Anterior cingulate cortex (tissue), 58 donors: ENCODE measurements at places on chromosomes 6 and 20.

DNA sequence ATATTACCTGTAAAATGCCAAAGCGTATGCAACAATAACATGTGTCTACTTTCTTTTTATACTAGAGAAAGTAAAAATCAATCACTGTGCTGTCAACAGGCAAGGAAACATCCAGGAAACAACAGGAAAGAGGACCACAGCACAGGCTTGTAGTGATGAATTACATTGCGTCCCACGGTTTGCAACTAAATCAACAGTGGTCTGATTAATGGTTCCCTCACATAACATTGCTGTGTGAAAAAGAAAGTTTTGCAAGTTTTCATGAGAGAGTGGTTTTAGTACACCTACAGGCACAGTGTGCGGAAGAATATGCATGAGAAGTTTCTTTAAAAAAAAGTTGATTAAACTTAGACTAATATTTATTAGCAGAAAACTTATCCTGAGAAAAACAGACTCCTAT, 329.5 kb upstream of the HSF2 start:
- DNase-seq = no peak

- no peak for DNase-seq
These were observed 1024.0 kb downstream of the GRIK2 start for GRCh38 chr6:102417368-102417998.

GRCh38 chr6:52595000-52595795, 18.3 kb upstream of the TRAM2 start:
- no peak for DNase-seq

GRCh38 chr6:168101590-168102314, 22.7 kb upstream of the FRMD1 start:
- DNase-seq = no peak

- no peak for DNase-seq
These were observed 16.1 kb downstream of the ISM1 start for GRCh38 chr20:13236990-13237720.

DNA sequence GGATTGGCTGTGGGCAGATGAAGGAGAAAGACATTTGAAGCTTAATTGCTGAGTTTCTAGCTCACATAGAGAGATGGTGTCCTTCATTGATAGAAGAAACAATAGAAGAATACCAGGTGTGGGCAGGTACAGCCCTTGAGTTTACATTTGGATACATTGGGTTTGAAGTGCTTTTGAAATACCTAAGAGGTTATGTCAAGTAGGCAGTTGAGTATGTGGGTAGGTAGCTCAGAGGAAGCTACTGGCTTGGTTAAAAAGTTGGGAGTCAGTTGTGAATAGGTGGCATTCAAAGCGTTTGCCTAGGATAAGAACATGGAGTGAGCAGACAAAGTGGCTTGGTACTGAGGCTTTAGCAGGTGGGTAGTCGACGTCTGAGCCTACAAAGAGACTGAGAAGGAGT, 25.0 kb downstream of the NDUFAF5 start:
- DNase-seq = no peak

- DNase-seq = no peak
These were observed 52.8 kb downstream of the RFX6 start for GRCh38 chr6:116929825-116930224.

DNA sequence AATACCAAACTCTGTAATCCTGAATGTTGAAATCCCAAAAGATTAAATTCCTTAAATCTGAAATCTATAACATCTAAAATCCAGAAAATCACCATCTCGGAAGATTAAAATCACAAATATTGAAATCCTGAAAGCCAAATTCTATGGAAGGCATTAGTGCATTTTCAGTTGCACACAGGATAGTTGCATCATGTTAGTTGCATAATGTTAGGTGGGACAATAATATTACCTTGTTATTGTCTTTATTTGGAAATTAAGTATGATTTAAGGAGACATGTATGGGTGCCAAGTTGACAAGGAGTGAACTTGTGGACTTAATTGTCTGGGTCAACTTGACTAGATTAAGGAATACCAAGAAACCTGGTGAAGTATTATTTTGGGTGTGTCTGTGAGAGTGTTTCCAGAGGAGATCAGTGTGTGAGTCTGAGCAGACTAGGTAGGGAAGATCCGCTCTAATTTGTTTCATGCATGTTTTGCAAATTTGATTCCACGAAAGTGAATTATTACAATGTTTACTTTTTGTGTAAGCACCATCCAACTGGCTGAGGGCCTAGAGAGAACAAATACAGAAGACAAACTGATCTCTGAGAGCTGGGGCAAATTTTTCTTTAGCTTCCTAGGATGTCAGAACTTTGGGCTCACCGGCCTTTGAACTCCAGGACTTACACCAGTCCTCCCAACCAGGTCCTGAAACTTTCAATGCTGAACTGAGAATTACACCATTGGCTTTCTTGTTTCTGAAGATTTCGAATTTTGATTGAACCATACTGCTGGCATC, 545.1 kb upstream of the IRAK1BP1 start:
- DNase-seq = no peak

DNA sequence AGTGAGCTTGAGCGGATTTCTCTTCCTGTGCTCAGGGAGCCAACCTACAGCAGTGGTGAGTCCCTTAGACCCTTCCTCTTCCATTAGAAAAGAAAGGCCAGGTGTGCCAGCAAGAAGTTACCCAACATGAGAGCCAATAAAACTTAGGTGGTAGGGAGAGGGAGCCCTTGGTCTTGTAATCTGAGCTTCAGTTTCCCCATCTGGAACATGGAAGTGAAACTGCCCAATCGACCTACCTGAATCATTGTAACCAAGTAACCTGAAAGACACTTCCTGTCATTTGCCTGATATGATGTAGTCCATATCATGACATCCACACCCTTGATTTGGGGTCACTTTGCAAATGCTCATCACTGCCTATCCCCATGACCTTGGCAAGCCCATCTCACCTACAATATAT, 66.4 kb downstream of the MDGA1 start:
- DNase-seq = no peak

- DNase-seq = no peak
These were observed 113.3 kb upstream of the SSTR4 start for GRCh38 chr20:22921595-22922421.

DNA sequence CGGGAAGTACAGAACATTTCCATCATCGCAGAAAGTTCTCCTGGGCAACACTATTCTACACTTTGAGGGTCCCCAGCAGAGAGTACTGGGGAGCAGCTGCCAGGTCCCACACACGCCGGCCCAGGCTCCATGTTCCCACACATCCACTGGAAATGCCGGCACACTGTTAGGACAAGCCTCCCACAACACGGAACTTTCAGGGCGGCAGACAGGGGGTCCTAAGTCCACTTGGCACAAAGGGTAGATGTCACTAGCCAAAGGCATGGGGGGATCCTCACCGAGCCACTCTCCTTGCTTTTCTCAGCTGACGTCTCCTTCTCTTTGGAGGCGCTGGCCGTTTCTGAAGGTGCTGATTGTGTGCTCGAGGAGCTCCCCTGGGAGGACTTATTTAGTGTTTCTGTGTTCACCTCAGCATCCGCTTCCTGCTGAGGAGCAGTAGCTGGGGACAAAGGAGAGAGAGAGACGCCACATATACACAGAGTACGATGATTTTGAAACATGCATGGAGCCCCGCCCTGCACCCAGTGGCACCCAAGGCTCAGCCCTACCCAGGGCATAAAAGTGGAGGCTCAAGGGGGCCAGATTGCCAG, 135.4 kb downstream of the ZMYND8 start:
- no peak for DNase-seq

- no peak for DNase-seq
These were observed 173.2 kb downstream of the CDH26 start for GRCh38 chr20:60131375-60131774.

DNA sequence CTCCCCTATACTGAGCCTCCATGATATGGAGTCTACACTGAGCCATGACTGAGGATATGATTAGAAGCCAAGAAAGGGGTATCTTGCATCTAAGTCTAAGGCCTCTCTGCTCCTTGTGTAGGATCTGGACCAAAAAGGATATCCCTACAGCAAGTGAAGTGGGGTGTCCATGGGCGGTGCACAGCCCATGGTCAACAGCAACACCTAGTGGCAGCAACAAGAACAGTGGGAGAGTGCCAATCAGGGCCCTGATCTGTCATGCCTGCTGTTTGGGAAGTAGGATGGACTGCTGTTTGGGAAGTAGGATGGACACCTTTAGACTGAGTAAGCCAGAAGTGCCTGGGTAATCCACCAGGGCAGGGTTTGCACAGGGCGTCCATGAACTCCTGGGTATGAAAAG, 22.4 kb downstream of the PTGIS start:
- DNase-seq = no peak

DNA sequence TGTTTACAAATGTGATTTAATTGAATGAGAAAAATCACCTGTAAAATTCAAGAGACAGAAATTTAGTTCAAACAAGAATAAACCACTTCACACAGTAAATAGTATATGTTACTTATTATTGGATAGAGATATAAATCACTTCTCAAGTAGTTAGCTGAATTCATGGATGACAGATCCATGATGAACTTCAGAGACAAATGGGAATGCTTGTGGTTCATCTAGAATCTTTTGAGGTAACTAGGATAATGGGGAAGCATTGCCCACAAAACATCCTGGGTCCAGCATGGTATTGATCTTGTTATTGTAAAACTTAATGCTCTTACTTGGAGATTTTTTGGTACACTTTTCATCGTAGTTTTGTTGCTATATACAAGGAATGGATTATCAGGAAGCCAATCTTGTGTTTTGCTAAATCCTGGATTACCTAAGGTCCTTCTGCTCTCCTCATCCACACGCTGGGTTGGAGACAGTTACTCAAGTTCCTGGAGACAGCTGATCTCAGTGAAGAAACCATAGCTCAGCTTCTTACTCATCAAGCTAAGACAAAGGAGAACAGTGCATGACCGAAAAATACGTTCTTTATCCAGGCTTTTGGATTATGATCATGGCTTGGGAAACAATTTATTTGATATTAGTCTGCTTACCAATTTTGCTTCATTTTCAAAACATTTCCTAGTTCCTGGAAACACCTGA, 142.5 kb upstream of the PREP start:
- no peak for DNase-seq

GRCh38 chr6:158564243-158565121, 4.6 kb downstream of the TMEM181 start:
- DNase-seq = no peak
